ENCODE measurements at places on chromosomes 3 and 15.

GRCh38 chr15:47434596-47434995, 282.7 kb upstream of the SEMA6D start:
- DNase-seq: no peak

DNA sequence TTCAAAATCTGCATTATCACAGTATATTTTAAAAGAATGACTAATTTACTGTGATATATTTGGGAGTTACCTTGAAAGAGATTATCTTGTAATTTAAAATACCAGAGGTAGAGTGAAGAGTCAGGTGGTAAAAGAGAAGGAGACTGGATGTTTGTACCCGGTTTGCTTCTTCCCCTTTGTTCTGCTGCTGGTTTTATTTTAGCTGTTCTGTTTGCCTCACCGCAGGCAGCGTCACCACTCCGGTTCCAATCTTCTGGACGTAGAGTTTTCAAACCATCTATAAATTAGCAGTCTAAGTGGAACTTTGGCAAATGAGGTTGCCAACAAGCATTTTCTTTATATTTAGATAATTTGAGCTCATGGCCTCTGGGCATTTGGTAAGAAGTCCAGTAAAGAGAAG, 38.2 kb downstream of the PPARG start:
- DNase-seq: no peak

DNA sequence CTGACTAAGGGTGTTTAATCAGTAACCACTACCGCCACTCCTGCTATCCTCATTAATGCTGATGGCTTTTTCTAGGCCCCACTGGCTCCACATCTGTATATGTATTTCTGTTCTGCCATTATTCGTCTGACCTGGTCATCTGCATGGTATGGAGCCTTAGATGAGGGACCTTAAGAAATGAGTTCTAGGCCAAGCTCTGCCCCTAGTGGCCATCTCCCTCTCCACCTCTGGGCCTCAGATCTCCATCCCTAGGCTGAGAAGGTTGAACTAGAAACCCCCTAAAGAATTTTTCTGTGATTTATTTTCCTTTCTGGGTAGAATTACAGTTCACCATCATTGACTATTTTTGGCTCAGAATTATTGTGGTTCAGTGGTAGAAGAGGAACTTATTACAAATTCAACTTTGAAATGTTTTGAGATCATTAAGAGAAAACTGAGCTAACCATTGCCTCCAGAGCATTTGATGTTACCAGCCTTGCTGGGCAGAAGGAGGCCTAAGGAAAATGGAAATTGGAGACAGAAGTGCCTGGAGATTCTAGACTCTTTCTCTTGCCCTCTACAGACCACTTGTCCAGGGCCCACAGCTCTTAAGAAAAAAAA, 325.2 kb upstream of the NR2E3 start:
- no peak for DNase-seq

- no peak for DNase-seq
Observed at GRCh38 chr3:16770021-16770420, 114.7 kb upstream of the PLCL2 start.

DNA sequence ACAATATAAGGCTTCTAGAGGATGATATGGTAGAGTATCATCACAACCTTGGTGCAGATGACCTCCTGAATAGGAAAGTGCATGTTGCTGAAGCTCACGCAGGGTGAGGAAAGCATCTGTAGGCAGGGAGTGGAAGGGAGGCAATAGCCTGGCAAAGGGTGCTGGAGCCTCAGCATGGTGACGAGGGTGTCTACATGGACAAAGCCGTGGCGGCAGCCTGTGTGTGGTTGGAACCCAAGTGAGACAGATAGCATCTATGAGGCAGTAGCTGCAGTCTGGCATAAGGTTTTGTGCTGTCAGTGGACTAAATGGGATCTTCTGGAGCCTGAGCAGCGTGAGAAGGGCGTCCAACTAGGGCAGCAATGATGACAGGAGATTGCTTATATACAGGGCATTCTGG, 132.5 kb downstream of the DLG1 start:
- no peak for DNase-seq

DNA sequence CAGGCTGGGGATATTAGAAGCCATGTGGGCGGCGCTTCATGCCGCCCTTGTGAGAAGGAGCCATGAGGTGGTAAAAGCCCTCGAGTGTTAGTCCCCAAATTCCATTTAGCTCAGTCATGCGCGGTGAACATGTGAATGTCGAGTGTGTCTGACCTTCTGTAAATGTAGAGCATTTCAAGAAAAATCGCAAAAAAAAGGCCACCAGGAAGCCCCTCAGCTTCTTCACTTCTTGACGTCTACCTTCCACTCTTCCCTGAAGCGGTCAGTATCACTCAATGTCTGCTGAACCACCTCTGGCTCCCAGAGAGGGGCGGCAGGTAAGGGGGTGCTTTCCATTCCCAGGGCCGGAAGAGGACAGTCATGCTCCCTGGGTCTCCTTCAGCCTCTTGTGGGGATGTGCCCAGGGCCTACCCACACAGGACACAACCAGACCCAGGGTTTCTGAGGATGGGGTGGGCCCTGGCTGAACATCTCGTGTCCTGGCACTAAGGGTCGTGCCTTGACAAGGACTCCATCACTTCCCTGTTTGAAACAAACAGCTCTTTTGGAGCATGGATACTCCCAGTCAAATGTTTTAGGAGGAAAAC, 274.9 kb downstream of the FAM43A start:
- DNase-seq: no peak

DNA sequence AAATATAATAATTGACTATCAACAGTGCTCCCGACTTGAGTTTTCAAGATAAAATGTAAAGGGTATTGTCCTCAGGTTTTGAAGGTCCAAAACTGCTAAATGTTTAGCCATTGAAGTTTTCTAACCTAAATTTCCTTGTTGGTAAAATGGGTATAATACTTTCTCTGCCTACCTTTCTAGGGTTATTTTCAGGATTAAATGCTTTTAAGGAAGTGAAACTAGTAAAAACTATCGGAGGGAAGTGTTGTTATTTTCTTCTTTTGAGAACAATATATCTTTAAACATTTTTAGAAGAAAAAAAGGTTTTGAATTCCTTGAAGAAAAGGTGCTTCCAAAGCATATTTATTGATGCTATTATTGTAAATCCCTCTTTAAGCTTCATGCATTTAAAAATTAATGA, 67.3 kb downstream of the FILIP1L start:
- no peak for DNase-seq

DNA sequence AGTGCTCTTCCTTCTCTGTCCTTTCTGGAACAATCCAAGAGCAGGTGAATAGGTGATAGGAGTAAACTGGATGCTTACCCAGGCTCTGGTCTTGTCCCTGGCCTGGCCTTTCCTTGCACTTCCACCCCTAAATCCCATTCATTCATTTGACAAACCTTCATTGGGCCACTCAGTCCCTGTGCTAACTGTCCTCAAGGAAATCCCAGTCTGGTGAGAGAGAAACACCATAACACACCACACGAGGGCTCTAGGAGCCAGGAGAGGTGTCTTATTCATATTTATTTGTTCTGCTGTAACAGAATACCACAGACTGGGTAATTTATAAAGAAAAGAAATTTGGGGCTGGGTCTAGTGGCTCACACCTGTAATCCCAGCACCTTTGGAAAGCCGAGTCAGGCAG, 22.8 kb downstream of the EFCC1 start:
- DNase-seq: no peak

DNA sequence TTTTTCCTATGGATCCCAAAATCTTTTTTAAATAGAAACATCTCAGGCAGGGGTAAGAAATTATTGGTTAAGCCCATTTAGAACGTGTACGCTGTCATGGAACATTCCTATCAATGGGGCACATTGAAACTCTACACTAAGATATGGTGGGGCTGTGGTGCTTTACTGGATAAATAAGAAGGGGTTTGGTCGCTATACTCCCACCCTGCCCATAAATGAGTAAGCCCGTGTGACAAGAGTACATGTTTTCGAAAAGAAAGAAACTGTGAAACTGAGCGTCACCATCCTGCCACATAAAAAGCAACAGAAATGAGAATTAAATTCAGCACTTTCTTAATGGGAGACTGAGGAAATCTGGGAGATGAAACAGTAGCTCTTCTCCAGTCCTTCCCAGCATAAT, 929.7 kb upstream of the CFAP20DC start:
- DNase-seq: peak; percentile 13

DNA sequence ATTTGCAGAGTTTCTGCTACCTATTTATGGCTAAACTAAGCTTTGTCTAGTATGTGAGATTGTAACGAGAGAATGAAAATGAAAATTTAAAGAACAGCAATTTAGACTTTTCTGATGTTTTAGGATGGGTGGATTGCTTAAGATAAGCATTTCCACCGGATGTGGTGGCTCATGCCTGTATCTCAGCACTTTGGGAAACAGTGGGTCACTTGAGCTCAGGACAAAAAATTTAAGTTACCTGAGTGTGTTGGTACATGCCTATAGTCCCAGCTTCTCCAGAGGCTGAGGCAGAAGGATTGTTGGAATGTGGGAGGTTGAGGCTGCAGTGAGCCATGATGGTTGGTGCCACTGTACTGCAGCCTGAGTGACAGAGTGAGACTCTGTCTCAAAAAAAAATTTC, 3.3 kb downstream of the PPP4R2 start:
- no peak for DNase-seq

- DNase-seq: no peak
Observed at GRCh38 chr3:168396861-168397260, 301.1 kb upstream of the GOLIM4 start.

- DNase-seq: no peak
Observed at GRCh38 chr3:68977486-68978167, 35.9 kb downstream of the EOGT start.

DNA sequence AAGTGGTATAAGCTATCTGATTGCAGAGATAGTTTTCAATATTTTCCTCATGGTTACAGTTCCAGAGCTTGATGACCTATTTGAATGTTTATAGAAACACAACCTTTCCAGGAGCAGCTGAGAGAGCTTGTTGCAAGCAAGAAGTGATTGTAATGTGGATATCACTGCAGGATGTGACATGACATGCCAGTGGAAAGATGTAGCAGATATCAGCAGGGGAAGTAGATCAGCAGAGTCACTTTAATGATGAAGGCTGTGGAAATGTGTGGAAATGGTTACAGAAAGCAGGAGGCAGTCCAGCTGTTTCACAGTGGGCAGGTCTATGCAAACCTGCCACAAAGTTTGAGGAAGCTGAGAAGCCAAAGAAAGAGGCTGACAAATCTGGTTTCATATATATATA, 21.0 kb downstream of the TMEM158 start:
- DNase-seq: no peak

DNA sequence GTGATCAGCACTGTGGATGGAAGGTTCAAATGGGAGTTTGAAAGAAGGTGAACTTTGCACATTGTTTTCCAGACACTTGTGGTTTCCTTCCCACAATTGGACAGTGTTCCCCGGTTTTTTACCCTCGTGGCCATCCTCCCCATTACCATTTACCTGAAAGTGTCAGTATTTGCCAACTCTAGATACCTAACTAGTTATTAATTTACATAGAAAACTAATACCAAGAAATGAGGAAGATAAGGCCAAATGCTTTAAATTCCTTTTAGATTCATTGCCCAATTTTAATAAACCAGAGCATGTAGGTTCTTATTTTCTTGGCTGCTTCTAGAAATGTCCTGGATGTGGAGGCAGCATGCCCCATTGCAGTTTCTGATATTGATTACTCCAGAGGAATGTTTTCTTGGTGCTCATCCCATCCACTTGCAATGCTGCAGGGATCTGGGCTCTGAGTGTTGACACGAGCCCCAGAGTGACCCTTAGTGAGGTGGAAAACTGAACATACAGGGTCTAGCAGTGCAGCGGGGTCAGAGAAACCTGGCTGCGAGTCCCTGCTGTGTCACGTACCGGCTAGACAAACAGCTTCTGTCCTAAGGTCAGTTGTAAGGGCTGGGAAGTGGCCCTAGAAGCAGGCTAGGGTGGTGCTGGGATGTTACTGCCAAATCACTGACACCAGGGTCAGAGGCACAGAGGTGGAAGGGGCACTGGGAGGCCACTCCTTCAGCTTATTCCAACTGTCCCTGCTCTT, 23.5 kb downstream of the LSM3 start:
- no peak for DNase-seq

DNA sequence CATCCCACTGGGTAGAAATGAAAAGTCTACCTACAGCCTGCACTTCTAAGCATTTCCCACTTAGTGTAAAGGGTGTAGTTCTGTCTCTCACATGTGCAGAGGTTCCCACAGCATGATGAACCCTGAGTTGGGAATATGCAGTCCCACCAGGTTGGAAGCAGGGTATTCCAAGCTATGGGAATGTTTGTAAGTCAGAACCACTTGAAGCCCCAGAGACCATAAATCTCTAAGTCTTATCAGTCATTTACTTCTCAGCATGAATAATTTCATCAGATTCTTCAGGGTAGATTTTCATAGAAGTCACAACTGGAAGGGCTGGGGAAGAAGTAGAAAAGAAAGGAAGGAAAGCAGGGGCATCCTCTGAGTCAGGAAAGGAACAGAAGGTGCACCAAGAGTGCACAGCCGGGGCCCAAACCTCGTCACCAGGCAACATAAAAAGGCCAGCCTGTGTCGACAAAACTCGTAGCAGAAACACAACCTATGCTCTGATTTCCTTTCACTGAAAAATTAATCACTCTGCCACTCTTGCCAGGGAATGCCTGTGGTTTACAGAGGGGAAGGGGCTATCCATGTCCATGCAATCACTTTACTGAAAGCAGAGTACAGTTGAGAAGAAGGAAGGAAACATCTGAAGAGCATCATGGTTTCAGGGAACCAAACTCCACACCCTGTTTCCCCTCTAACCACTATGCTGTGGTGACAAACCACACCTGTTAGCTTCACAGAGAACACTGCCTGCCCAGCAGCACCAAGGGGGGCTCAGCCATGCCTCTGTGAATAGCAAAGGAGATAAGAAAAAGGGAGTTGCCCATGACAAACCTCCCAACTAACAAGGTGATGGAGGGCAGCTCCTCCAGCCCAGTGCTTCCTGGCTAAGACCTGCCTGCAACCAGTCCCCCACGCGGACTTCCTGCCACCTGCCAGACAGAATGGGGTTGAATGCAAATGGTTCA, 40.5 kb downstream of the SH3BP5 start:
- no peak for DNase-seq

DNA sequence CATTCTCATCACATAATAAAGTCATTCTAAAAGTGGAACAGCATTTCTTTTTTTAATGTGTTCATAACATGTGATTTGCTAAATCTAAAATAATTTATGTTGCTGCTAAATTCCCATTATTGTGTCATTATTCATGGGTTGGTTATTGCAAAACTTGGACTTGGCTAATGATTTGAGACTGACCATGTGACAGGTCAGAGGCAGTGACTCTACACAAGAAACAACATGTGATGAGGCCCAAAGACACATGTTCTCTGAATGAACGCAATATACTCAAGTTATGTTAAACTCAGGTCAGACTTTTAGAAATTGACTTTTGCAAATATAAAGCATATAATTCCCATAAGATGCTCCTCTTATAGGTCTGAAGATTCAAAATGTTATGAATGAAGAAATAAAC, 566.1 kb downstream of the TBL1XR1 start:
- no peak for DNase-seq

- DNase-seq: no peak
Observed at GRCh38 chr15:64699751-64700388, 75.5 kb downstream of the RBPMS2 start.
